ENCODE measurements at places on chromosomes 7 and 10.

DNA sequence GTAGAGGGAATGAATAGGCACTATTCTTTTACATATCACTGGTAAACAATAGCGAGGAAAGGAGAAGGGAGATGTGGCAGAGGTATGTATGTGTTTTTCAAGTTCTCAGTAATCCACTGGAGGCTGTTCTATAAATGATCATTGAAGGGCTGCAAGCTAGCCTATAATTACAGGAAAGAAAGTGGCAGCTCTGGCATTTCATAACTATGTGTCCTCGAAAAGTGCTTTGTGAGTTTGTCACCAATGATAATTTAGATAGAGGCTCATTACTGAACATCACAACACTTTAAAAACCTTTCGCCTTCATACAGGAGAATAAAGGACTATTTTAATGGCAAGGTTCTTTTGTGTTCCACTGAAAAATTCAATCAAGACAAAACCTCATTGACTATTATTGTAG, 235.1 kb downstream of the FOXP2 start:
- DNase-seq = no peak

DNA sequence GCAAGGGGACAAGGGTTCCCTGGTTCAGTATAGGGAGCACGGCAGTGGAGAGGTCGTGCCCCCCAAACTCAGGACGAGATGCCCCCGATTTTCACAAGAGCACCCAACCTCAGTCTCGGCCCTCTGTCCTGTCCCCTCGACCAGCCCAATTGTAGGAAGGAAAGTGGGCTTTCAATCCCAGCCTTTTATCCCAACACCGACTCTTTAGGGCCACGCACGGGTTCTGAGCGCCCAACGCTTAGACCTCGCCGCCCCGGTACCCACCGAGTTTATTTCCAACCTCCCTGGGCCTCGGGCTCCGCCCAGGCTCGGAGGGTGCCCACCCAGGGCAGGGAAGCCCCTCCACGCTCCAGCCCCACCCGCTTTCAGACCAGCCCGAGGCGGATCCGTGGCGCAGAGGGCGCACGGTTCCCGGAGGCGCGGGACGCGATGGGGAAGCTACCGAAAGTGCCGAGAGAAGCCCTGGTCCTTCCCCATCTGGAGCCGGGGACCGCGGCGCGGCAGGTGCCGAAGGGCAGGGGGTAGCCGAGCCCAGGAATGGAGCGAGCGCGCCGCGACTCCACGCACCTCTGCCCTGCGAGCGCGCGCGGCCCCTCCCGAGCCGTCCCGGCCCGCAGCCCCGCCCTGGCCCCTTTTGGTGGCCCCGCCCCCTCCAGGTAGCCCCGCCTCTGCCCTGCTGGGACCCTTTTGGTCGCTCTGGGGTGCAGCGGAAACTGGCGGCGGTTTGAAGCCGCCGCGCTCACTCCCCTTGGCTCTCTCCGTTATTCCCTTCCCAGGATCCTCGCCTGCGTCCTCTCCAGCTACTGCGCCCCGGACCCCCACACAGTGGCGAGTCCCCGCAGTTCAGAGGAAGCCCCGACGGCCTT, 20.4 kb downstream of the GRID2IP start:
- DNase-seq = no peak

- no peak for DNase-seq
Measured at GRCh38 chr7:133789974-133790373, 337.2 kb upstream of the LRGUK start.

GRCh38 chr7:98249106-98249505, 2.9 kb downstream of the TECPR1 start:
- no peak for DNase-seq

DNA sequence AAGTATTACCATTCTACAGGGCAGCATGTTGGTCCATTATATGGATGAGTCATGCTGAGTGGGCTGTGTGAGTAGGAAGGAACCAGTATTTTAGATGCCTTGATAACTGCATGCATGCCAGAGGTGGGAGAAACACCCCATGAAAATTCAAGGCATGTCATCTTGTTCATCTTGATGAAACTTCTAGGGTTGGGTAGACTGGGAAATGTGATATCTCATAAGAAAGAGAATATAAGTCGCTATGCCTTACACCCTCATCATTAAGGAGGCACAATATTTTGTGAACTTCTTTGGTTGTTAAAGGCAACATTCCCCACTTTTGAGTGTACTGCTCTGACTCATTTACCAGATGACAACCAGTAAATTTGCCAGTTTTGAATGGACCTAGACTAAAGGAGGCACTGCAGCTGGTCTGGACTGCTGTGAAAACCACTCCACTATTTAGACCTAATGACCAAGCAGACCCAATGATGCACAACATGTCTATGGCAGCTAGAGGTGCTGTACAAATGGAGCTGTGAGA, 48.0 kb downstream of the ZNF365 start:
- no peak for DNase-seq

GRCh38 chr7:64099656-64100531, 54.7 kb downstream of the ZNF727 start:
- no peak for DNase-seq

DNA sequence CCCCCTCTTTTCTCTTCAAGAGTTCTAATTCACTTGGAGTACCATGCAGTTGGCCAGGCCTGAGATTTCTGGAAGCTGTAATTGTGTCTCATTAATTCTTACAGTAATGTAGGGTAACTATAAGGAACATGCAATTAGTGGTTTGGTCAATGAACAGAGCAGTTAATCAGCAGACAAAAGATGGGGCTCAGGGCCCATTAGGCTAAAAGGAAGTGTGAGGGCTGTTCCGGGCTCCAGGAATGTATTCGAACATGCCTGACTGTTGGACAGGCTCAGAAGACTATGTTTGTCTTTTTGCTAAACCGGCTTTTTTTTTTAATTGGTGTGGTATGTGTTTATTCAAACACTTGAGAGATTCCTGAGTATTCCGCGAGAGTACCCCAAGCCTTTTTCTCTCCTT, 42.5 kb upstream of the FZD8 start:
- no peak for DNase-seq

DNA sequence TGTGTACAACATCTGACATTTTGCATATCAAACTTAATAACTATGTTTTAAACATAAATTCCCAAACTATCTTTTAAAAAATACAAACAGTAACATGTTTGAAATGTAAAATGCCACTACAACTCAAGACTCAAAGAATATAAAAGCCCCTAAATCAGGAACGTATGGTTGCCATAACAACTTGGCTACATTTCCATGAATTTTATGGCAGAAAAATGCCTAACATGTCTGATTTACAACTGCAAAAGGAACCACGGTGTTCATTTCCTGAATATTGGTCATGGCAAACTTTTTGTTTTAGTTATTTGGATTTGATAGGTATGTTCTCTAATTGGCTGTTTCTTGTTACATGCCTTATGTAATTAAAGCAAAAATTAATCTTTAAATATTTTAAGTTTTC, 2.0 kb downstream of the SOSTDC1 start:
- DNase-seq = no peak

DNA sequence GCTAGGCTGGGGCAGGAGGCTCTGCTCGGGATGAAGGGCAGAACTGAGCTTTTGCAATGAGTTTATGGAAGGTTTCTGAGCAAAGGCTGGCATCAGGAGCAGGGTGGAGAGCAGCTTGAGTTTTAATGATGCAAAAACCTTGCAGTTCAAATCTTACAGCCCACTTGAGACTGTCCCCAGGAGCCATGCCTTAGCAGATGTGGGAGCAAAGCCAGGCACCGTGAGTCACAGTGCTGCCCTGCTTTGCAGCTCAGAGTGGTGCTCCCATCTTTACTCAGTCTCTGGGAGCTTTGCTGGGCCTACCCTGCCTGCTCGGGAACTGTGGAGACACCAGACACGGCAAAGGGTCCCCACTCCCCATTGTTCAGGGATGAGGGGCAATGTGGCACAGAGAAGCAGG, 122.4 kb upstream of the NPS start:
- no peak for DNase-seq

- no peak for DNase-seq
Measured at GRCh38 chr10:65325913-65326312, 1599.9 kb upstream of the LRRTM3 start.

- no peak for DNase-seq
Measured at GRCh38 chr7:81267508-81267907, 348.7 kb upstream of the SEMA3C start.

- no peak for DNase-seq
Measured at GRCh38 chr7:74006451-74007241, 21.3 kb upstream of the ELN start.

DNA sequence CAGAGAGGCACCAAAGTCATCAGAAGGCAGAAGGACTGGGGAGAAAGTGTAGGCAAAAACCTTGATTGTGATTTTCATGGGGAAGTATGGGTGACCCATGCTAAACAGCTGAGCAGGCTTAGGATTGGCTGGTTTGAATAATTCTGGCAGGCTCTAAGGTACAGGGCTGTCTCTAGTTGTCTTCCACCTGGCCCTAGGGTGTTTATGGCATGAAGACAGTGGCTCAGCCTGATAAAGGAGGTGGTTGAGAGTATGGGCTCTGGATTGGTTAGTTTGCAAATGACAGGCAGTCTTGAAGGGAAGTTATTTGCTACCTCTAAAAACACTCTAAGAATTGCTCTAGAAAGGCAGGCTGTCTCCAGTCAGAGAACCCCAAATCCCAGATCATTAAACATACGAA, 100.3 kb downstream of the STRA8 start:
- no peak for DNase-seq

DNA sequence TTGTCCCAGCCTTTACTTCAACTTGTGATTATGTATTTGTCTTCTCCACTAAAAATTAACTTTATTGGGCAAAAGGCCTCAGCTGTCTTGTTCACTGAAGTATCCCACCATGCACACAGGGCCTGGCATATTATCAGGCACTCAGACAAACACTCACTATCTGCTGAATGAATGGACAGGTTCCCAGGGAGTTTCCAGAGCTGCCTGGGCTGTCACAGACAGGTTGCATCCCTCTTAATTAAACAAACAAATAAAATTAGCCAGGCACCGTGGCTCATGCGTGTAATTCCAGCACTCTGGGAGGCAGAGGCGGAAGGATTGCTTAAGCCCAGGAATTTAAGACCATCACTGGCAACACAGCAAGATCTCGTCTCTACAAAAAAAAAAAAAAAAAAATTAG, 1.5 kb upstream of the TSPAN14 start:
- no peak for DNase-seq

GRCh38 chr7:43260980-43261878, 148.8 kb downstream of the HECW1 start:
- peak; percentile 19 for DNase-seq

GRCh38 chr7:50828116-50828515, 45.4 kb upstream of the GRB10 start:
- DNase-seq = no peak

- DNase-seq = no peak
Measured at GRCh38 chr10:121041906-121042305, 190.7 kb downstream of the WDR11 start.

DNA sequence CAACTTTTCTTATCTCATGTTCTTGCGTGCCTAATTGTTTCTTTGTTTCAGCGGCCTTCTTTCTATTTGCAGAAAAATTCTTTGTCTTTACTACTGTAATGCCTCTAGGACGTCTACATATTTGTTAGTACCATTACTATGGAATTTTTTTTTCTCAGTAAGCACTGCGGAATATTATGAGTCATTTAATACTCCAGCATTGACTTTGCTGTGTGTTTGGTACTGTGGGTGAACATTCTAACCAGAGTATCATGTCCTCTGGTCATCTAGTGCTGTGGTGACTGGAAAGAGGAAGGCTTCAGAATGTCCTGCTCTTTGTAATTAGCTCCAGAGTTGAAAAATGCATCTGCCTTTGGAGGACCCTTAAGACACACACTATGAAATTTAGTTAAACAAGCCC, 58.5 kb upstream of the FERD3L start:
- no peak for DNase-seq

- DNase-seq = no peak
Measured at GRCh38 chr7:34341326-34341725, 316.7 kb upstream of the NPSR1 start.

- no peak for DNase-seq
Measured at GRCh38 chr7:28671526-28671925, 259.2 kb downstream of the CREB5 start.

- no peak for DNase-seq
Measured at GRCh38 chr10:42769173-42769572, 13.4 kb upstream of the BMS1 start.

DNA sequence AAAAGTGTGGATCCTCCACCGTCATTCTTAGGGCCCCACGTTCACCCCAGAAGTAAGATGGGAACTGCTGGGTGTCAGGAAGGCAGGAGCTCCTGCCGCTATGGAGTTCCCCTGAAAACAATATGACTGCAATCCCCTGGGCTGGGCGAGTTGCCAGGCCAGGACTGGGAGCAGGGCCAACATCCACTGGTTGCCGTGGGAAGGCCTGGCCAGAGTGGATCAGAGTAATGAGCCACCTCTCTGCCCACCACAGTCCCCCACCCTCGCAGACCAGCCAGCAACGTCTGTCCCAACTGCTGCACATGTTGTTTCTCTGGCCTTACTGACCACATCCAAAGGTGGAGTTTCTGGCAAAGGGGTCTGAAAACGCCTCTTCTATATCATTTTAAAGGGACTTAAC, 86.6 kb downstream of the STRA8 start:
- DNase-seq = no peak

- no peak for DNase-seq
Measured at GRCh38 chr7:33650828-33651227, 254.5 kb upstream of the BMPER start.

- no peak for DNase-seq
Measured at GRCh38 chr7:131795400-131795799, 239.0 kb upstream of the PODXL start.

- no peak for DNase-seq
Measured at GRCh38 chr10:43121444-43121843, 16.8 kb upstream of the CSGALNACT2 start.

DNA sequence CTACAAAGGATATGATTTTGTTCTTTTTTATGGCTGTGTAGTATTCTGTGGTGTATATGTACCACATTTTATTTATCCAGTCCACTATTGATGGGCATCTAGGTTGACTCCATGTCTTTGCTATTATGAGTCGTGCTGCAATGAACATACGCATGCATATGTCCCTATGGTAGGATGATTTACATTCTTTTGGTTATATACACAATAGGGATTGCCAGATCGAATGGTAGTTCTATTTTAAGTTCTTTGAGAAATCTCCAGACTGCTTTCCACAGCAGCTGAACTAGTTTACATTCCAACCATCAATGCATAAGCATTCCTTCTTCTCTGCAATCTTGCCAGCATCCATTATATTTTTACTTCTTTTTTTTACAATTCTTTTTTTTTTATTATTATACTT, 35.6 kb upstream of the FAM13C start:
- DNase-seq = no peak

GRCh38 chr7:4029941-4030340, 652.2 kb upstream of the FOXK1 start:
- no peak for DNase-seq

GRCh38 chr7:35970458-35970857, 169.6 kb downstream of the SEPTIN7 start:
- DNase-seq = no peak

GRCh38 chr7:17236603-17237002, 61.8 kb upstream of the AHR start:
- no peak for DNase-seq

- no peak for DNase-seq
Measured at GRCh38 chr10:104260775-104261115, 6.1 kb downstream of the GSTO1 start.

- no peak for DNase-seq
Measured at GRCh38 chr10:51892965-51893658, 193.7 kb upstream of the CSTF2T start.
